ENCODE measurements at places on chromosomes 2 and 18.
A peak's percentile ranks its signal among the peaks of the same experiment; 100 is the strongest.

GRCh38 chr2:513981-514706 lies 163.1 kb downstream of the TMEM18 start:
- DNase-seq, result no peak

GRCh38 chr2:206408323-206409320 lies 34.7 kb upstream of the ADAM23 start:
- DNase-seq, result no peak

DNA sequence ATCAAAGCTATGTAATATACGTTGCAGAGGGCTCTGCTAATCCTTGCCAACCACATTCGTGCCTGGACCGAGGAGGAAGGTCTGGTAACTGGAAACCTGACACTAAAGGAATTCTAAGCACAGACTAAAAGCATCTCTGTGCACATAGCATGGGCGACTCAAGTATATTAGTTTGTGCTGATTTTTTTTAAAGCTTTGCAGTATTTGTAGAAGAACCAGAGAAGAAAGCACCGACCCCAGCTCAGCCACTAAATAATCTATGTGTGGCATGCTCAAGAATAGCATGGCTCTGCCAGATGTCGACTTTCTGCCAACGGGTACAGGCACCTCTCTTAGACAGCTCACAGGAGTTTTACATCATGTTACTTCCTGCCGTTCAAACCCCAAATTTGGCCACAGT lies 73.2 kb upstream of the NRP2 start:
- DNase-seq, result no peak

- no peak for DNase-seq
These were observed 283.0 kb downstream of the RND3 start for GRCh38 chr2:150204451-150204850.

GRCh38 chr2:38173683-38174082 lies 97.7 kb upstream of the CYP1B1 start:
- no peak for DNase-seq

DNA sequence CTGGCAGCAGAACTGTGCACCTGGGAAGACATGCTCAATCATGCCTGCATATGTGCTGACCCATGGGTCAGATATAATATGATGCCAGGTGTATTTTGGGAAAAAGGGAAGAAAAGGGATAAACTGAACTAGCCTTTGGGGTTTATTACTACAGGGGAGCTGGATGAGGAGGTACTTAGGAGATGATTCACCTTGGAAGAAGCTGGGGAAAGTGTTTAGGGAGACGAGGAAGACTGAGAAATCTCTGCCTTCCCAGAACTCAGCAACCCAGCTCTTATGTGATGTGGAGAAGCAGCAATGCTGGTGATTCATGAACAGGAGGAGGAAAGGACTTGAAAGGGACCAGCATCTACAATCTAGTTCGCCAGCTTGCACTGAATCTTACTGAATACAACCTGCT lies 110.2 kb downstream of the BARD1 start:
- no peak for DNase-seq

- DNase-seq, result no peak
These were observed 194.6 kb downstream of the GPD2 start for GRCh38 chr2:156630579-156631337.

DNA sequence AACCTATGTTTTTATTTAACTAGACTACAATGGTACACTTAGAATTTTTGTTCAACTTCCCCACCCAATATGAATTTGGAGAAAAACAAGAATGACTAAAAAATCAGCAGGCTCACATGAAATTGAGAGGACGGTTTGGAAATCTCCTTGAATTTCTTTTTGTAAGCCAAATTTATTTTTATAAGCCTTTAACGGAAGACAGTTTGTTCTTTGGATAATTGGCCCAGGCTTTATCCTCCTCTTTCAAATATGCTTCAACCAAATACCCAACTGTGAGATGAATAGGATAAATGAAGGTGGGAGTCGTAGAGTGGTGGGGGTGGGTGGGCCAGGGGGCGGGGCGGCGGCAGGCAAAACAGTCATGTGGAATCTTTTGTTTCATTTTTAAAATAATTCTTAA lies 60.6 kb downstream of the FMNL2 start:
- DNase-seq, result no peak

DNA sequence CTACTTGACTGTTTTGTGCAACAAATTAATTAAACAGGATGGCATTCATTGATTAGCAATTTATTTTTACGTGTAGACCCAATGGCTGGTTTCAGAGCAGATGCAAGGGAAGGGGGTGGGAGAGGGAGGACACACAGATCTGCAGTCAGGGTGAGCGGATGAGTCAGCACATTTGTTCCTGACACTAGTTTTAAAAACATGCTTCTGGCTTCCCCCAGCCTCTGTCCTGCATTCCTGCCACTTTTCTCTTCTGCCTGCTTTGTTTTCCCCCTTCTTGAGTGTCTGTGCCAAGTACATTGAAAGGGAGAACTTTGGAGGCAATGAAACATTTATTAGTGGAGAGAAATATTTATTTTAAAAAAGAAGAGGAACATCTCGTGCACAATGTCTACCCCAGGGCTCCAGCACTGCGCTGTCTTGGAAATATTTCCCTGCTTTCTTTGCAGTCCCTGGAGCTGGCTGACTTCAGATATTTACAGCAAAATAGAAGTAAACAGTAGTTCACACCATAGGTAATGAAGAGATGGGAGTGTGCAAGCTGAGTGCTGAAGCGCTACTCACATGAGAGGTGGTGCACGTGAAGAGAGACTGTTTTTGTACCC lies 52.2 kb downstream of the NRP2 start:
- no peak for DNase-seq

GRCh38 chr2:235634435-235635158 lies 140.8 kb downstream of the AGAP1 start:
- no peak for DNase-seq

- no peak for DNase-seq
These were observed 51.7 kb downstream of the ARHGAP28 start for GRCh38 chr18:6781142-6781714.

GRCh38 chr18:9898792-9899549 lies 13.2 kb downstream of the TXNDC2 start:
- no peak for DNase-seq

GRCh38 chr2:189249171-189249570 lies 69.6 kb upstream of the COL5A2 start:
- DNase-seq, result no peak

DNA sequence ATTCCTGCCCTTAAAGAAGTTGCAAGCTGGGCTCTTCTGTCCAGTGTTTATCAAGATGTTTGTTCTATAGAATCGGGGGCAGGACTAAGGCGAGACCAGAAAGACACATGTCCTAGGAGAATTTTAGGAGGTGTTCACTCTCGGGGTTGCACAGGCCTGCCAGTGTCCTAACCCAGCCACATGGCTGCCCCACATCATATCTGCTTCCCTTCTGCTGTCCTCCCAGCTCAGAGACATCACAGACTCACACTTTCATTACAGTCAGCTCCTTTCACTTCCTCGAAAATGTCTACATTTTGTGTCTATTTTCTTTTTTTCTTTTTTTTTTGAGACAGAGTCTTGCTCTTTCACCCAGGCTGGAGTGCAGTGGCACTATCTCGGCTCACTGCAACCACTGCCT lies 10.7 kb upstream of the MRO start:
- DNase-seq, result no peak

DNA sequence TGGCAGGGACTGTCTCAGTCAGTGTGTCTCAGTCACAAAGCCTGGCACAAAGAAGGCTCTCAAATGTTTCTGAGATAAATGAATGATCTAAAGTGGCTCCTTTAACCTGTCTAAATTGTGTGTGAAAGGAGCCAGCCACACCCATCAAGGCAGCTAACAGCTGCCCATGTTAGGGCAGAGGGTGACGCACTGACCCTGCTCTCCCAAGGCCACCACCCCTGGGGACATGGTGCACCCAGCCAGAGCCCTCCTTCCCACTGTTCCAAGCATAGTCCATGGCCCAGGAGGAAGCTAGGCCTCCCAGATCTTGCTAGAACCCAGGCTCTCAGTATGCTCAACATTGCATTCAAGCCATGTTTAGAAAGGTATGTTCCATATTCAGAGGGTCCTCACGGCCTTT lies 100.3 kb downstream of the KLHL29 start:
- DNase-seq, result no peak

DNA sequence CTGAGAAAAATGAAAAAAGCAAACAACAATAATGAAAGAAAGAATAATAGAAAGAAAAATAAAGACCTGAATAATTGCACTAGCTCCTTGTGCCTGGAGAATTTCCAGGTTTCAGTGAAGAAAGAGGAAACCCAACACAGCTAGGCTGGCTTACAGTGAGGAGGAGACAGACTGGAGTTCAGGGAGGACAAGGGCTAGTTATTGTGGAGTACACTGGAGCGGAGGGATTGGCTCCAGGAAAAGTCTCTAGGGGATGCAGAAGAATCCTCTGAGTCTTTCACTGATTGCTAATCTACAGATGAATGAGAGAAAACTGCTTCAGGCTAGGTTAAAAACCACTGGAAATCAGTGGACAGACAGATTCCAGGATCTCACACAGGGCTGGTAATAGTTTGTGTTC lies 163.6 kb upstream of the RBMS1 start:
- no peak for DNase-seq

DNA sequence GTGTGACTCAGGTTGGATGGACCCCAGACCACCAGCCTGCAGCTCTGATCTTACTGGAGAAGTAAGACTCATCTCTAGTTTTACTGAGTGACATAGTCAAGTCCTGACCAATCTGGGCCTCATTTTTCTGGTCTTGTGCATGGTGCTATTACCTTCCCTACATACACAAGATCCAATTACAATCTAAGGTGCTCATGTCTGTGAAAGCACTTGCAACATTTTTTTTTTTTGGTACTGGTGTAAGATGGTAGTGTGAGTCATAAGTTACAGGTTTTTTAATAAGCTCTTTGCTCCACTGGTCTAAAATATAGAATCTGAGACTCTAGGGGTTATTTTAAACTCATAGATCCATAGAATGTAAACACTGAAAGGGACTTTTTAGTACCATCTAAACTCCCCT lies 117.3 kb upstream of the EFEMP1 start:
- DNase-seq, result no peak

DNA sequence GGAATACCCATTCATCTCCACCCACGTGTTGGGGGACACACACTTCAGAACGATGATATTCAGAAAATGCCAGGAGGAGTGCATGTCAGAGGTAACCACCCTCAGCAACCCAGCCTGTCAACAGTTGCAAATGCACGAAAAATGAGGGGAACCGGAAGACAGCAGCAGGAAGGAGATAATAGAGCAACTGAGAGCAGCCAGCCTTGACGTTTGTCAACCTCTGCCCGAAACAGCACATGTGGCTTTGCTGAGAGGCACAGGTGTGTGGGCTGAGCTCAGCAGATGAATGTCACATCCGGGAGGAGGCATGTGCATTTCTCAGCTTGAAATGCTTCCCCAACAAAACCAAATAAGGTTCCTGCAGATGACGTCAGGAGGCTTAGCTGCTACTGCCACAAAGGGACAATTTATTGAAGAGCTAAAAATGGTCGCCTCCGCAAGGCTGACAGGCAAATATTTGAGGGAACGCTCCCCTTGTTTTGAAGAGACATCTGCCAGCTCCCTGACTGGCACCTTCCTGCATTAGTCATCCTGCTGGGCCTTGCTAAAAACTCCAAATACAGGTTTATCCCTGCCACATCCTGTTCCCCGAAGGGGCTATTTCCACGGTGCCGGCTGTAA lies 419.0 kb downstream of the NBAS start:
- peak; percentile 60 for DNase-seq

DNA sequence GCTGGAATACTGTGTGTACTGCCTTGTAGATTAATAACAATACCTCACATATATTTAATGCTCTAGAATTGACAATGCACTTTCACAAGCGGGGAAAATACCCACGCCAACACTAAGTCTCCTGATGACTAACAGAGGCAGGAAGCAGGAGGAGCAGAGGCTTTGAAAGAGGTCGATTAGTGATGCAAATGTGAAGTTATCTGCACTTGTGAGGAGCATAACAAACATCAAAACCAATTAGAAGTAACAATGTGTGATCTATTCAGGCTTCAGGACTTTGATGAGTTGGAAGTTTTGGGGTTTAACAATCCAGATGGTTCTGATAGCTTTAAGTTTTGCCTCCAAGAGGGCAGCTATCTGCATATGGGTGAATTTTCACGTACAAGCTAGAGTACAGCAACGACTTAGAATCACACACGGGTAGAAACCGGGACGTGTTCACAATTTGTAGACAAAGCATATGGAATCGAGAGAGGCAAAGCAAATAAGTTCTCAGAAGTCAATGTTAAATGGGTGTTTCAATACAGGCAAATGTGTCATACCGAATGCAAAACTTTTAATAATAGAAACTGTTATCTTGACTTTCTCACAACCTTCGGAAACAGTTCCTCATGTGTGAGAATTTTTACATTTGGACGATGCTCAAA lies 114.5 kb downstream of the METTL8 start:
- peak; percentile 60 for DNase-seq

DNA sequence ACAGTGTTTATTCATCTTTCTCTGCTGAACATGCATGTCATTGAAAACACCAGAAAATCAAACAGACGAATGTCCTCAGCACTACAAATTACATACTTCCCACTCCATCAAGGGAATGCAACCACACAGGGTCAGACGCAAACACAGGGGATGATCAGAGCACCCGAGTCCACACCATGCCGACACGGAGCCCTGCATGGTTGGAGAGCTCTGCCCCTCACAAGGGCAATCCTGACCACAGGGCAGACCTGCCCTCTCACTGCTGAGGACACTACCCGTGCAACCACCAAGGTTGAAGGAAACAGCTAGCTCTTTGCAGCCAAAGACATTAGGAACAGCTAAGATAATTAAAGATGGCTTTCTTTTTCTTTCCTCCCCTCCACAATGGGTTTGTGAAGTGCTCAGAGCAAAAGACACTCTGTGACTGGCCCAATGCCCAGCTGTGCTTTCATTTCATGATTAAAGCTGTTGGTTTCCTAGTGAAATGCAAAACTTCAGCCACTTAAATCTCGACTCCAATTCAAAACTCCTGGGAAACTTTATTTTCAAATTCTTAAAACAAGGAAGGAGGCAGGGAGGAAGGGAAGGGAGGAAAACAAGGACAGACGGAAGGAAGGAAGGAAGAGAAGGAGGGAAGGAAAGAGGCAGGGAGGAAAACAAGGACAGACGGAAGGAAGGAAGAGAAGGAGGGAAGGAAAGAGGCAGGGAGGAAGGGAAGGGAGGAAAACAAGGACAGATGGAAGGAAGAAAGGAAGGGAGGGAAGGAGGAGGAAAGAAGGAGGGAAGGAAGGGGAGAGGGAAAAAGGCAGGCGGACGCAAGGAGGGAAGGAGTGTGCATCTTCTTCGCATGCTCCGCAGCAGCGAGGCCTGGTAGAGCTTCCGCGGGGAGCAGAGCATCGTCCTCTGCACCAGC lies 65.8 kb downstream of the NDUFA10 start:
- DNase-seq, result no peak
